IMR-90 (cell line): ENCODE measurements at places on chromosomes 4 and X. TPM values are rescaled to one million over a fixed set of nuclear protein-coding genes. Genes with fewer than 3 reads are reported as not detected.

DNA sequence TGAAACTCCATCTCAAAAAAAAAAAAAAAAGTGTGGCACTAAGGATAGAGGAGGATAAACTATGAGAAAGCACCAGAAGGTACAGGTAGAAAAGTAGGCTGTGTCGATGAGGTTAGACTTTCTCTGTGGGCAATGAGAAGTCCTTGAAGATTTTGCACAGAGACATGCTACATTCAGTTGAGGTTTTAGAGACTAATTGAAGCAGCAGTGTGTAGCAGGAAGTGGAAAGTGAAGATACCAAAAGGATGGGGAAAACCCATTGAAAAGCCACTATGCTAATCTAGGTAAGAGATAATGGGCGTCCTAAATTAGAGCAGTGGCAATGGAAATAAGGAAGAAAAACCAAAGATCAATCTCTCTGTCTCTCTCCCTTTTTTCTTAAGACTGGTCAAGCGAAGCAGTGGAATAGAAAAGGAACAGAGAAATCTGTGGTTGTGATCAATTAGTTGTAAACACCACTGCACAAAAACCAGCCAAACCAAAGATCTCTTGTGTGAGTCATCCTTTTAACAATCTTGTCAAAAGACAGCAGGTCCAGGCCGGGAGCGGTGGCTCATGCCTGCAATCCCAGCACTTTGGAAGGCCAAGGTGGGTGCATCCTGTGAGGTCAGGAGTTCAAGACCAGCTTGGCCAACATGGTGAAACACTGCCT is 3.5 kb downstream of the SPINK2 start:
- no peak for DNase-seq

DNA sequence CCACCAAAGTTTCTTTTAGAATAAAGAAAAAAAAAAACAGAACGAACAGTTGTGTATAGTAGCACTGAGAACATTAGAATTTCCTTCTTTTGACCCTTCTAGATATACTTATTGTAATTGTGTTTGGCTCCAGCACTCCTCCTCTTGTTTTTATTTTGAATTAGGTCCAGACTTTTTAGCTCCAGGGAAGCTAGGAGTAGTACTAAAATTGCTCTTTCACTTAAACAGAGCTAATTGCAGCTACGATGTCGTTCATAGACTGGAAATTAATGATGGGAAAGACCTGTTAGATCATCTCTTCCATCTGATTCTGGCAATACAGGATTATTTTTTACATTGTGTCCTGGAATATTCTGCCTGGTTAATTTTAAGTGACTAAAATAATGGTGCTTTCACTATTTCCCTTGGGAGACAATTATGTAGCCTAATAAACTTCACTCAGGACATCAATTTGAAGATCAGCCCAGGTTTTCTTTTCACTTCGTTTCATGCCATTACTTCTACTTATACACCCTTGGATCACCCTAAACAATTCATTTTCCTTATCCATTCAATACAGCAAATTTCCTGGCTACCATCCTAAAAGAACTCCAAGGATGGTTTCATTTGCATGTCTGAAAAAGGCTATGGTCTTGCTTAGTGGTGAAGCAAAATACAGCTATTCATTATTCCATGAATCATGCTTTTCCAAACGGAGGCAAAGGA is 480.8 kb upstream of the TECRL start:
- no peak for DNase-seq

DNA sequence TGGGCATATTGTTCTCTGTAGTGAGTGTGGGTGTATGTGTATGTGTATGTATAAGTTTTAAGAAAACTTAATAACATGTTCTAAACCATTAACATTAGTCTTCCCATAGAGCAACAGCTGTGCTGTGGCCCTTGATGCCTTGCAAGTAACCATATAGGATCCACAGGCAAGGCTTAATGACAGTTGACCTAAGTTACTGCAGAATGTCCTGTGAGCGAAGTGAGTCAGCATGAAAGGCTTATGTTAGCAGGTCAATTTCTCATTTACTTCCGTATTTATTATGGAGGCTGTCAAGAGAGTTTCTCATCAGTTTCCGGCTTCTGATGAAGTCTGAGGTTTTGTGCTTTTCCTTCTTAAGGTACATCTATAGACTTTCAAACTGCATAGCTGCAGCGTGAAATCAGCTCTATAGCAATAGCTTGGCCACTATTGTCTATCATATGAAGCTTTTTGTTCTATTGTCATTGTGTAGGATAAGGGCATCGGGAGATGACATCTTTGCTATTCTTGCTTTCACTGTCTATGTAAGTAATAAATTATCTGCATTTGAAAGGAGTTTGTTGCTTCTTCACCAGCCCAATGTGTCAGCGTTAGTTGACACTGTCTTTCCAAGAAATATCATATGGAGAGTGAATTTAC is 1153.4 kb upstream of the AGA start:
- no peak for DNase-seq

DNA sequence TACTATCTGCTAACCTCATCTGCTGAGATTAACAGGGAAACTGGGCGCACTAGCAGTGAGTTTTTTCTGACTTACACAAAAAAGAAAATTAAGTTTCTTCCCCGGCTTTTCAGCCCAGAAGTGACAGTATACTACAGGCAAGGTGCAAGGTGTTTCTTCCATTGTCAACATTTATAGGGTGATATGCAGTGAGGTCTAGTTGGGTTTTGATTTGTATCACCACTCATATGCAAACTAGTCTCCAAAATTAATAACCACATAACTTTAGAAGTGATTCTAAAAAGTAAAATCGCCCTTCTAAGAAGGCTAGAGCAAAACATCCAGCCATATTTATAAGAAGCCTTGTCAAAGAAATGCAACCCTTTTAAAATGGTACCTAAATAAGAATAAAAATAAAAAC is 640.1 kb downstream of the ARAP2 start:
- no peak for DNase-seq

Gene SULT1B1
- total RNA-seq = under 0.01 and 0.18 TPM in 2 replicates

GRCh38 chrX:132217203-132218073 is 1.8 kb downstream of the RAP2C start:
- DNase-seq = peak; percentile 75

Gene ZAR1
- not detected in 2 replicates for total RNA-seq
